ENCODE measurements at places on chromosomes 2 and 18.

GRCh38 chr2:84417453-84418145 is 41.5 kb downstream of the SUCLG1 start:
- DNase-seq: no peak

GRCh38 chr2:138269765-138270164 is 231.8 kb upstream of the SPOPL start:
- no peak for DNase-seq

- DNase-seq: no peak
Observed at GRCh38 chr2:36361396-36361795, 5.8 kb downstream of the CRIM1 start.

DNA sequence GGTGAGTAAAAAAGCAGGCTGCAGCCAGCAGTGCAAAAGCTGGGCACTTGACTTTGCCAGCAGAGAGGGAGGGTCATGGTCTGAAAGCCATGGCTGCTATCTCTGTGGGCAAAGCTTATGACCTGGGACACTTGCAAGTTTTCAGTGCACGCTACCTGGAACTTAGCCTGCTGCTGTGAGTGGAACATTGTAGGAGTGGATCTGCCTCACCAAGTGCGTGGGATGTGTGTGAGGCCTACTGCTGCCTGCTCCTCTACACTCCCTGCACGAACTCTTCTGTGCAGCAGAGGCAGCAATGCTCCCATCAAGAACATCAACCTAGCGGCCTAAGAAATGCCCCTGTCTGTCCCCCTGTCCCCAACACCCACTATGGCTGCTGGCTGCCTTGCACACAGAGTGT is 344.1 kb upstream of the REG3G start:
- DNase-seq: no peak

GRCh38 chr2:147520817-147521216 is 324.0 kb upstream of the ACVR2A start:
- no peak for DNase-seq

GRCh38 chr2:73700661-73701447 is 36.3 kb downstream of the TPRKB start:
- DNase-seq: no peak

DNA sequence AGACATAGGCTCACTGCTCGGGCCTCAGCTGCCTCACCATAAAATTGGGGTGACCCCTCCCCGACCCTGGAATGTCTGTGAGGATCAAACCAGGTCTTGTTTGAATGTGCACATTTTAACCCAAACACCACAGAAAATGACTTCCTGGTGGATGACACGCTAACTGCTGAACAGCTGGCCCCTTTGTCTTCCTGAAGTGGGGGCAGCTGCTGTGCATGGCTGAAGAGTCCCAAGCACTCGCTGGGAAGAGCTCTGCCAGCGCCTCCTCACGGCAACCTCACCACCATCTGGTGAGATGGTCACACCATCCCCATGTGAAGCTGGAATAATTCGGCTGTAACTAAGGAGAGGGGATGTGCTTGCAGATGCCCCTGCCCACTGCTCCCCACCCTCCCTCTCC is 34.0 kb downstream of the AQP12A start:
- no peak for DNase-seq

GRCh38 chr2:15956751-15957736 is 16.7 kb downstream of the MYCN start:
- no peak for DNase-seq

GRCh38 chr18:45198526-45198925 is 416.8 kb upstream of the SLC14A2 start:
- no peak for DNase-seq

DNA sequence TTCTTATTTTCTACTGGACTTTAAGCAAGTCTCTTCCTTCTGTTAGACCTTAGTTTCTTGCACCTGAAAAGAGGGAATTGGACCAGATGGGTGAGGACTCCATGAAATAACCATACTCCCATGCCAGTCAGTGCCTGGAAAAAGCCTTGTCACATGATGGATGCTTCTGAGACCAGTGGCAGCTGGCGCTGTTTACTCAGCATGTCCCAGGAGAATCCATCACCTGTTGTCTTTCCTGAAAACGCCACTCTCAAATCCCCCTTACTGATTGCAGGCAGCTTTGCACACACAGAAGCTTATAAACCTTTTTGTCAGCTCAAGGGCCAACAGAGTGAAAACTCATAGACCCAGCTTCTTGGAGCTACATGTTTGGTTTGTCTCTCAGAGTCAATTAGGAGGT is 117.6 kb downstream of the POLE4 start:
- no peak for DNase-seq

DNA sequence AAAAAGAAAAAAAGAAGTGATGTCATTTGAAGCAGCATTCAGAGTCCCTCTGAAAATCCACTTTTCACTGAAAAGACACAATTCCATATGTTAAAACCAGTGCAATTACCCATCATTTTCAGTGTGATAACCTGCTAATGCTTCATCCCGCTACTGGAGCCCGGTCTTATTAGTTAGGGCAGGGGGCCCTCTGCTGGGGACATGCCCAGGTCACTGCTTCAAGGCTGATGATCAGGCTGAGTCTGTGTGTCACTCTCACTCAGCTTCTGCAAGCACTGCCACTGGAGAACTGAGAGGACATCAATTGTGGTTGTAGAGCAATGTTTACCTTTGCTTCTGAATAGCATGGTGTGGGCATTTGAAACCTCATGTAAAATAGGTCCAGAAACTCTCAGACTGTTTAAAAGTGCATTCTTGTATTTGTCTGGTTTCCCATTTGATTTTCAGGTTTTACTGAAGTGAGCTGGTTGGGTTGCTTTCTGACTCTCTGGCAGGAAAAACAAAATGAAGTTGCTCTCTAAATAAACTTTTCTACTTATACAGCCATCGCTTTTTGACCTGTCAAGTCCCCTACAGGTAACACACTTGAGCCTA is 49.2 kb upstream of the NXPH2 start:
- DNase-seq: no peak

- peak; percentile 5 for DNase-seq
Observed at GRCh38 chr2:38626326-38627035, 23.8 kb upstream of the HNRNPLL start.
